ENCODE measurements at places on chromosomes 6 and 20.

DNA sequence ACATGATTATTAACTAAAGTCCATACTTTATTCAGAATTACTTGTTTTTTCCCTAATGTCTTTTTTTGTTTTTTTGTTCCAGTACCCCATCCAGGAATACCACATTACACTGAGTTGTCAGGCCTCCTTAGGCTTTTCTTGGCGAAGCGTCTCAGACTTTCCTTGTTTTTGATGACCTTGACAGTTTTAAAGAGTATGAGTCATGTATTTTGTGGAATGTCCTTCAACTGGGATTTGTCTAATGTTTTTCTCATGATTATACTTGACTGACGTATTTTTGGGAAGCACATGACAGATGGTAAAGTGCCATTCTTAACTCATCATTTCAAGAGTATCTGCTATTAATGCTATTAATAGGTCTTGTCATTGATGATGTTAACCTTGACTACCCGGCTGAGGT is 23.6 kb downstream of the ENPP1 start:
- DNase-seq = no peak

DNA sequence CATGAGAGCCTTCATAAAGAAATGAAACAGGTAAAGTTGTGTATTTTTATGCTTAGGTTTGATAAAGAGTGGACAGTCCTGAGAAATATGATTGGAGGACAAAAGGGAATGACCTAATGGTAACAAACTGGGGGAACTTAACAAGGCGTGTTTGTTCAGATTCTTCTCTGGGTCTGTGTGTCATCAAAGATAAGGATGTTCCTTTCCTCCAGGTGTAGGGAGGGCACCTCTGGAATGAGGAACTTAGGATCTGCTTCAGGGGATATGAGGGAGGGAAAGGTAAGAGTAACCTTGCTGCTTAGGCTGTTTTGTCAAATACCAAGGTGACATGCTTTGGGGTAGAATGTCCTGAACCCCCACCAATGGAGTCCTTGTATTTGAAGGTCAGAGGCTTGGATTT is 291.9 kb downstream of the KCNQ5 start:
- DNase-seq = no peak

DNA sequence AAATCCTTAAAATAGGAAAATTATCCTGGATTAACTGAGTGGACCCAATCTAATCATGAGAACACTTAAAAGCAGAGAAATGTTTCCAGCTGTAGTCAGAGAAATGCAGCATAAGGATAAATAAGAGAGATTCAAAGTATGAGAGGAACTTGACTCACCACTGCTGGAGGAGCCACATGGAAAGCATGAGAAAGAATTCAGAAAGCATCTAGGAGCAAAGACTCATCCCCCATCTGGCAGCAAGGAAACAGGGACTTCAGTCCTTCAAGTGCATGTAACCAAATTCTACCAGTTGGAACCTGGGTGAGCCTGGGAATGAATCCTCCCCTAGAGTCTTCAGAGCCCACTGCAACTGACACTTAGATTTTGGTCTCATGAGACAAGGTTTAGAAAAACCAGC is 33.7 kb downstream of the RNF146 start:
- no peak for DNase-seq

DNA sequence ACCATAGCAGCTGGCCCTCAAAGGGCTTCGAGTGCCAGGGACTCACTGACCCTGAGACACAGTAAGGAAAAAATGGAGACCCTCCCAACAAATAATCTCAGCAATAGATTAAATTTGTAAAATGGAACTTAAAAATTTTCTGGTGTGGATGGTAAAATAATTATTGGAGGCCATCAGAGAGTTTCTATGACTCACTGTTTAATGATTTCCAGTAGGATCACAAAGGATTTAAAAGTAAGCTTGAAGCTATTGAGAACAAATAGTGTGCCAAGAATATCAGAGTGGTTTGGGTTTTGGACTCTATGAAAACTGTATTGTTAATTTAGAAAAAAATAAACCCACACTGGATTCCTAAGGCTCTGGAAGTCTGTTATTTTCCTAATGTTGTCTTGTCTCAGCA is 115.2 kb upstream of the AKIRIN2 start:
- DNase-seq = no peak

- DNase-seq = no peak
Observed at GRCh38 chr20:7094438-7094997, 327.0 kb downstream of the BMP2 start.

GRCh38 chr20:17730071-17730470 is 30.3 kb downstream of the BANF2 start:
- DNase-seq = no peak

DNA sequence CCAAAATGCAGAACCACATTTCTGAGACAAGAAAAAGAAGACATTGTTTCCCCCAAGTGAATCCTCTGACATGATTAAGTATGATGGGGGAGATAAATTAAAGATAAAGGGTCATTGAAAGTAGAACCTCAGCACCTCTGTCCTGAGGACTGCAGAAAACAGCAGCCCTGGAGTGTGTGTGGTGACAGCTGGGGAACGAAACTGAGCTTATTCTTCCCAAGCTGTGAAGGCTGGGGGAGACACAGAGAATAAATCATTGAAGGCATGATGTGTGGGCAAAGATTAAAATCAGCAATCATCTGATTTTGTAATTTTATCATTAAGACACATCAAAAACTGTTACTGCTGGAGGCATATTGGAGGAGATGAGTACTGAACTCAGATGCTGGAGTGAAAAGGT is 67.5 kb upstream of the GPR6 start:
- DNase-seq = no peak

DNA sequence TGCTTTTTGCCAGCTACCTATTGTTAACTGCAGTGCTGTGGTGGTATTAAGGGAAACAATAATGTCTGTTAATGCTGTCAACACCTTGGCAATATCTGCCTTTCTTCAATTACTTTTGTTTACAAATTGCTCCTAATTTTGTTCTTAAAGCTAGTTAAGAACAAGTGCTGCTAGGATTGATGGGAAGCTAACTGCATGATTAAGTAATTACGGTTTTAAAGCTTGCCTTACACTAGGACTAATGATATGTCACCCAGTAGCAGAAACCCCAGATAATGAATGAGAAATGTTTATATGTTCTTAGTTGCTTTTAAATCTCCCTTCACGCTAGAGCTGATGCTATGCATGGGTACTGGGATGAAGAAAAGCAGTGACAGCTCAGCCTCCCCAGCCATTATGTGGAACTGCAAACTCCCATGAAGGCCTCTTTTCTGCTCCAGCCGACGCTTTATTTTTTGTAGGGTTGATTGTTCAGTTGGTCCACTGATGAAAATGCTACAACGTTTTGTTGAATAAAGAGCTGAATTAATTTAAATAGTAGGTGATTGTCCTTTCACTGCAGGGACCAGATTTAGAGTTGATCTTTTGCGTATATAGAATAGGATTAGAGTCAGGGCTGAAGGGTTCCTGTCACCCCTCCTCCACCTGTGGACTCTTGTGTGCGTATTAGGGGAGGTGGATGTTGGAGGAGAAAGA is 610.5 kb downstream of the TFAP2B start:
- DNase-seq = no peak

GRCh38 chr6:37454420-37455140 is 21.6 kb downstream of the CMTR1 start:
- no peak for DNase-seq

GRCh38 chr6:119449331-119450156 is 100.0 kb upstream of the MAN1A1 start:
- no peak for DNase-seq

- DNase-seq = peak; percentile 66
Observed at GRCh38 chr6:144344646-144345045, 59.5 kb downstream of the UTRN start.

DNA sequence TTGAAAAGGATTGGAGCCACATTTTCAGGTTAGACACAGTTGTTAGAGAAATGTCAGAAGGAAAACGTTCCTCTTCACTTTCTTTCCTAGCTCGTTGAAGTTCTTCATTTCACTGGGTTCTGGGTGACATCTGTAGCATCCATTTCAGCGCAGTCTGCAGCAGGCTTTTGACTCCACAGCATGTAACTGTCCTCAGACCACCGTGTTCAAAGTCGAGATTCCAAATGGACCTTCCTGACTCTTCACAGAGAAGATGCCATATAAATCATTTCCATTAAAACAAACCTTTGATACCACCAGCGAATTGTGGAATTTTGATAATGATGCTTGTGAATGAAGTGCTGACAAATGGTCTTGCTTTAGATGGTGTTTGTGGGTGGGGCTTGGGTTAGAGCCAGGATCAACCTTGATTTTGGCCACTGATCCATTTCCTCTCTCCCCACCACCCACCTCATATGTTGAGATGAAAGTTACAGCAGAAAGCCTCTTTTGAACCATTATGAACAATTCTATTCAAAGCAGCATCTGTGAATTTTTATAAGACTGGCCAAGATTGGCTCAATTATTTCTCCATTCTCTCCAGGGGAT is 185.3 kb upstream of the PREP start:
- DNase-seq = no peak

DNA sequence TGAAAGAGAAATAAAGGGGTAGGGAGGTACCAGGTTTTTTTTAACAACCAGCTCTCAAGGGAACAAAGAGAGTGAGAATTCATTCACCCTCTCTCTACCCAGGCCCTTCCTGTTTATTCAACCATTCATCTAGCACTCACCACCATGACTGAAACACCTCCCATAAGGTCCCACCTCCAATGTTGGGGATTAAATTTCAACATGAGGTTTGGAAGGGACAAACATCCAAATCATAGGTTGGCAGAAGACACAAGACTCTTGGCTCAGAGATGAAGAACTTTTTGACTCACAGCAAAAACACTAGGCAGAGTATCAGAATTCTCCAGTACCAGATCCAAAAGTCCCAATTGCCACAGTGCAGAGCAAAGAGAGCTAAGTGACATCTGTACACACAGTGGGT is 186.3 kb downstream of the EDN1 start:
- DNase-seq = no peak

DNA sequence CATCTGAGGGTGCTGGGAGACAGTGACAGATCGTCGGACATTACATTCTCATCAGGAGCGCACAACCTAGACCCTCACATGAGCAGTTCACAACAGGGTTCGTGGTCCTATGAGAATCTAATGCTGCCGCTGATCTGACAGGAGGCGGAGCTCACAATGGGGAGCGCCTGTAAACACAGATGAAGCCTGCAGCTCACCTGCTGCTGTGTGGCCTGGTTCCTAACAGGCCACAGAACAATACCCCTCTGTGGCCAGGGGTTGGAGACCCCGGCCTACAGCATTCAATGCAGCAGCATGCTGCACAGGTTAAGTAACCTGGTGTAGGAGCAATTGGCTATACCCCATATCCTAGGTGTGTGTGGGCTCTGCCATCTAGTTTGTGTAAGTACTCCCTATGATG is 19.5 kb downstream of the ANKRD60 start:
- DNase-seq = no peak

DNA sequence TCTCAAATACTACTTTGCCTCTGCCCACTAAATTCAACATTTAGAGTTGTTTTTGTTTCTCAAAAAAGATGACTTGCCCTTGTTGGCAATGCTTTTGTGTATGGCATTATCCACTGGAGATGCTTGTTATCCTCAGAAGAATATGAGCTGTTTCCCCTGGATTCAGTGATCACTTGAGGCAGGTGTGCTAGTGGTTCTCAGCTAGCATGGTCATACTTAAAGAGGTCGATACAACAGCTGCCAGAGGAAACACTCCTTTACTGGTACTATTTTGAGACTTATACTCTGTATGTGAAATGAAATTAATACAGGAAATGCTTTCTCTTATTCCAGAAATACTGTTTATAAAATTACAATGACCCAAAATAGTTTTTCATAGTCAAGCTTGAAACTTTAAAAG is 122.5 kb downstream of the HIVEP1 start:
- no peak for DNase-seq

GRCh38 chr20:9578594-9578993 is 64.2 kb downstream of the LAMP5 start:
- DNase-seq = no peak

DNA sequence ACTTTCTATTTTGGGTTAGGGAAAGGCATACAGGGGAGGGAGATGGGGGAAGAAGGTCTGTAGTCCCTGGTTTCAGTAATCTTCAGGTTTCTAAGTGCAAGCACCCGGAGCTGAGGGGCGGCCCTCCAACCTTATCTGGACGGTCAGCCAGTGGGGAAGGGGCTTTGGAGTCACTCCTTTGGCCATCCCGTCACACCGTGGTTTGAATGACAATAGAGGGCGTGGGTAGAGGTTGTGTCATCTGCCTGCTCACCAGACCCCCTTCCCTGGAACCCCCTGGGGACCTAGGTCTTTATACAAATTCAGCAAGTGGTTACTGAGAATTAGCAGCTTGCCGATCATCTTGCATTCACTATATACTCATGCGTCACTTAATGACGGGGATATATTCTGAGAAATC is 29.1 kb downstream of the STK35 start:
- DNase-seq = no peak

GRCh38 chr6:155120034-155120433 is 124.9 kb downstream of the TIAM2 start:
- DNase-seq = no peak
